ENCODE measurements at places on chromosomes 7 and 10. TPM values are rescaled to one million over a fixed set of nuclear protein-coding genes. Genes with fewer than 3 reads are reported as not detected.

DNA sequence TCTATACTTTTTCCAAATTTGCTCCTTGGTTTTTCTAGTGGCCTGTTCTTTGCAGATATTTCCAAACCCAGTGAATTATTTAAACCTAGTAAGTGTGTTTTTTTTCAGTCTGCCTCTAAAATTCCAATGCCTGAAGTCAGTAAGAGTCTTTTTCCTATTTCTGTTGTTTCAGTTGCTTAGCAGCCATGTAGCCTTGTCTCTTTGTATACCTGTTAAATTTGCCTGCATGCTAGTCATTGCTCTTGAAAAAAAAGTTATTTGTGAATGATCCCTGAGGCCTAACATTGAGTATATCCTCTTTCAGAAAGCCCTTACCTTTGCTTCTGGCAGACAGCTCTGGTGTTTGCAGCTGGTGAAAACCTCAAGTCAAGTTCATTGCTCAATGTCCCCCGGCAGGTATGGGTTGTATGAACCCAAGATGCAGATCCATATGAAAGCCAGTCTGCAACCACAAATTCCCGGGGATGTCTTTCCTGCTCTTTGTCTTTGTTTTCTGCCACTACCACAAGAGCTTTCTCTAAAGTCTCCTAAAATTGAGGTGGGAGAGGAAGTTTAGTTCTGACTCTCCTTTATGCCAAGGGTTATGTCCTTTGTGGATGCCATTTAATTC, 35.7 kb downstream of the CH25H start:
- DNase-seq, result peak; percentile 49

DNA sequence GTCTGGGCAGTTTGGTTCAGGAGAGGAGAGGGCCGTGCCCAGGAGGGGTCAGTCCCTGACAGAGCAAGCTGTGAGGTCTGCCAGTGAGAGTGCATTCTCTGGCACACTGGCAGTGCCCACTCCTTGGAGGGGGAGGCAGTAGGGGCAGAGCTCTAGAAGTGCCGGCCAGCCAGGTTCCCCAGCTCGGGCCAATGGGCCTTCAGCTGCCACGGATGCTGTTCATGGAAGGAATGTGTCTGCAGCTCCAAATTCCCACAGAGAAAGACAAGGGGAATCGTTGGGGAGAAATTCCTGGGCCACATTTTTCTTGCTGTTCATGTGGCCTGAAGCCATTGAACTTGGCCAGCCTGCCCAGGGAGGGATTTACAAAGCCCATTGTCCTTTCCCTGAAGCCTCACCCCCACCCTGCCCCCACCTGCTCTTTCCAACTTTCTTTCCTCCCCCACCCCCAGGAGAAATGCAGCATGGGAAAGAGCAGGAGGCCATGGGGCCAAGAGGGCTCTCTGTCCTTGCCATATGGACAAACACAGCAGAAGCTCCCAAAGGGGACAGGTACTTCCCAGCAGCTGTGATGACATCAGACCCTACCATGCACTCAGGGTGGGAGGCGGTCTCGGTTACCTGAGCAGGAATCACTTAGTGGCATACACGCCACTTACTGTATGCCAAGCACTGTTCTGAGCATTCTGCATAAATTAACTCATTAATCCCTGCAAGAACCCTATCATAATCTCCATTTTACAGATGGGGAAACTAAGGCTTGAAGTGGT, 70.7 kb downstream of the ARHGAP22 start:
- peak; percentile 27 for DNase-seq

DNA sequence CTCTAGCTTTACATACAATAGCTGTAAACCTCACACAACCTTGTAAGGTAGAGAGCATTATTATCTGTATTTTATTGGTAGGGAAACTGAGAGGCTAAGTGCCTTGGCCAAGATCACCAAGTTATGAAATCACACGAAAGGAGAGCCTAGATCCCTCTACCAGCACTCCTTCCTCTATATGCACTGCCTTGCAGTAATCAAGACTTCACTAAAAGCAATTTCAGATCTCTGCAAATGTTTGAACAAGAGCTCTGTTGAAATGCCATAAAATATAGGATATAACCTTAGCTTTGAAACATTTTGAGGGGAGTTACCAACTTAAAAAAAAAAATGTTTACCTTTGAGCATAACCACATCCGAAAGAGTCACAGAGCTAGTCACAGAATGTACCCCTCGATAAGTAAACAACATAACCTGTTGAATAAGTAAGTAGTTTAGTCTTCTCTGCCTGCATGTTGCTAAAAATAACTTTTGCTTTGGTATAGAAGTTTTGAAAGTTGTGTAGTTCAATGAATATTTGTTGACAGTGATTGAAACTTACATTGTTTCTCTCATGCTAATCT, 709.4 kb downstream of the AUTS2 start:
- no peak for DNase-seq

DNA sequence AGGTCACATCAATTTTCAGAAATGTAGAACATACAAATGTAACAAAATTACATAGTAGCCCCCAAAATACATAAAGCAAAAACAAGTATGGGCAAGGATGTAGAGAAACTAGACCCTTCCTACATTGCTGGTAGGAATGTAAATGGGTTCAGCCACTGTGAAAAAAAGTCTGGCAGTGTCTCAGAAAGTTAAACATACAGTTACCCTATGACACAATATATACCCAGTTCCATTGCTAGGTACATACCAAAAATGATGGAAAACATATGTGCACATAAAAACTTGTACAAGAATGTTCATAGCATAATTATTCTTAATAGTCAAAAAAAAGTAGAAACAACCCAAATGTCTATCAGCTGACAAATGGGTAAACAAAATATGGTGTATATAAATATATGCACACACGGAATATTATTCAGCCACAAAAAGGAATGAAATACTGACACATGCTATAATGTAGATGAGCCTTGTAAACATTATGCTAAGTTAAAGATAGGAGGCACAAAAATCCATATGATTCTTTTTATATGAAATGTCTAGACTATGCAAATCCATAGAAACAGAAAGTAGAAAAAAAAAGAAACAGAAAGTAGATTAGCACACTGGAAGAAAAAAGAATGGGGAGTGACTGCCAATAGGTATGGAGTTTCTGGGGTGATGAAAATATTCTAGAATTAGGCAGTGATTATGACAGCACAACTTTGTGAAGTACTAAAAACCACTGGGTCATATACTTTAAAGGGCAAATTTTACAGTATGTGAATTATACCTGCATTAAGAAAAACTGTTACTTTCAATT, 13.5 kb downstream of the HERPUD2 start:
- DNase-seq, result no peak

DNA sequence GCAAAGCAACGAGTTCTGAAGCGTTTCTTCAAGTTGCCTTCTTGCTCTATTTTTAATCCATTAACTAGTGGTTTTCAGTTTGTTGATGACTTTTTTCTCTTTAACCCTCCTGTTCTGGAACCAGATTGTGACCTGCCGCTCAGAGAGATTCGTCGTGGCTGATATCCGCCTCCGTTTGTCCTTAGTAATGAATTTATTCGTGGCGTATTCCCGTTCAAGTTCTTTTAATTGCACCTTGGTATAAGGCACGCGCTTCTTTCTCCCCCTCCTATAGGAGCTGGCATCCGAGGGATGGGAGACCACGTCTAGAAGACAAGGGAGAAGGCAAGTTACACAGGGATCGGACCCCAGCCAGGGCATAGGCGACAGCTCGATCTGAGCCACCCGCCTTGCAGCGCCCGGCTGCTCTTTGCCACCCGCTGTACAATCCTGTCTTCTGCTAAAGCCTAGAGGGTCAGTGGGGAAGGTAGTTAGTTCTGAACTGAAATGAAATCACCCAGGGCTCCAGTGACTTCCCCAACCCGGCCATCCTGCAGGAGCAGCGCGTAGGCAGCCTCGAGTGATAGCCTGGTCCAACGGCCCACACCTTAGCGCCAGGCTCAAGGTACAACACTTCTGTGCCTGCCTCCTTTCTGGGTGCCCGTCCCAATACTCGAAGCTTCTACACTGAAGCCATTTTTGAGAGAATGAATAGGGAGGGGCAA, 1.6 kb downstream of the HOXA13 start:
- DNase-seq, result no peak

GRCh38 chr10:49071160-49071761, 44.1 kb downstream of the VSTM4 start:
- DNase-seq, result peak; percentile 29

GRCh38 chr7:81956520-81956919, 186.7 kb upstream of the HGF start:
- peak; percentile 50 for DNase-seq

- DNase-seq, result peak; percentile 90
Measured at GRCh38 chr10:95273393-95274312, 17.1 kb downstream of the PDLIM1 start.

GRCh38 chr7:42100156-42100508, 136.9 kb downstream of the GLI3 start:
- DNase-seq, result no peak

The RAMP3 gene
- total RNA-seq, result not detected

DNA sequence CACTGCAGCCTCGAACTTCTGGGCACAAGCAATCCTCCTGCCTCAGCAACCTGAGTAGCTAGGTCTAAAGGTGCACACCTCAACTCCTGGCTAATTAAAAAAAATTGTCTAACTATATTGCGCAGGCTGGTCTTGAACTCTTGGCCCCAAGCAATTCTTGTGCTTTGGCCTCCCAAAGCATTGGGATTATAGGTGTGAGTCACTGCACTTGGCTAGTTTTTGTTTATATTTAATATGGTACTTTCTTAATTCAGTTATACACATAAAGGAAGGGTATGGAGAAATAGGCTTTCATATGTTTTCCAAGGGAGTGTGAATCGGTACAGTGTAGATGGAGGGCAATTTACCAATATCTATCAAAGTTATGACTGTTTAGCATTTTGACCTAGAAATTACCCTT, 20.4 kb downstream of the NPVF start:
- no peak for DNase-seq

- peak; percentile 2 for DNase-seq
Measured at GRCh38 chr10:21825345-21825744, 178.2 kb downstream of the DNAJC1 start.

- peak; percentile 4 for DNase-seq
Measured at GRCh38 chr7:159012353-159013069, 132.2 kb downstream of the VIPR2 start.

The NKX1-2 gene
- total RNA-seq, result not detected

The AHCYL2 gene
- total RNA-seq, result 8.9 TPM

The ACSL5 gene
- 1.8 TPM for total RNA-seq

- DNase-seq, result no peak
Measured at GRCh38 chr7:158257516-158258410, 329.9 kb downstream of the PTPRN2 start.

DNA sequence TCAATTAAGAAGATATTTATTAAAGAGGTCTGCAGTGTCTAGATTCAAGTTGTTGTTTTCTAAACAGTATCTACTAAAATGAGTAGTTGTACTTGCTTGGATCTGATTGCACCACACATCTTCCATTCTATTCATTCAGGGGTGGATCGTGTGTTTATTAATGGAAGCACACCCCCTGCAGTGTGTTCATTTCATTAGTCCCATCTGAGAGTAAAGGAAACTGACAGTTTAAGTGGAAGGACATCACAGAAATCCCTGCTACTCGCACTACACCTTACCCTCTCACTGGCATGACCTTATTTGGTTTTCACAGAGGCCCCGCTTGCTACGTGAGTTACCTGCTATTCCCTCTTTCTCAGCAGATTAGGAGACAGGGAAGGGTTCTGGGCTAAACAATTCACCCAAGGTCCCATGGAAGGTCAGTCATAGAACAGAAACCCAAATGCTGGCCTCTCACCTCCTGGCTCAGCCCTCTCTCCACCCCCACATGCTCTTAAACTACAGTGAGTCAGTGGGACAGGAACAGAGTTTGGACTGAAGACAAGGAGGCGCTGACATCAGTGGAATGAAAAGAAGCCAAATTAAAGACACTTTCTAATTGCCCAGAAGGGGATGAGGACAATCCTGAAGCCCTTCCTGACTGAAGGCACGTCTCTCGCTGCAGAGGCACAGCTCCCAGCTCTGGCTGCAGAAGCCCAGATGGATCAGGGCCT, 369.2 kb upstream of the NRP1 start:
- DNase-seq, result peak; percentile 88

The HTR7 gene
- total RNA-seq, result 1.2 TPM

GRCh38 chr10:3691482-3691881, 93.5 kb downstream of the KLF6 start:
- no peak for DNase-seq

The ST7 gene
- total RNA-seq, result 28.2 TPM

- no peak for DNase-seq
Measured at GRCh38 chr7:151299940-151300645, 41.5 kb upstream of the NUB1 start.

GRCh38 chr7:157035302-157035701, 24.8 kb upstream of the MNX1 start:
- DNase-seq, result no peak

The SUV39H2 gene
- total RNA-seq, result 21.8 TPM

The ANKMY2 gene
- 23.0 TPM for total RNA-seq

- no peak for DNase-seq
Measured at GRCh38 chr7:96005271-96005670, 232.9 kb downstream of the DYNC1I1 start.

GRCh38 chr10:10872035-10872673, 145.5 kb upstream of the CELF2 start:
- peak; percentile 95 for DNase-seq

The PDZD7 gene
- total RNA-seq, result not detected

All from GM23248 (cell line).